ENCODE measurements at places on chromosomes 2 and 18.

DNA sequence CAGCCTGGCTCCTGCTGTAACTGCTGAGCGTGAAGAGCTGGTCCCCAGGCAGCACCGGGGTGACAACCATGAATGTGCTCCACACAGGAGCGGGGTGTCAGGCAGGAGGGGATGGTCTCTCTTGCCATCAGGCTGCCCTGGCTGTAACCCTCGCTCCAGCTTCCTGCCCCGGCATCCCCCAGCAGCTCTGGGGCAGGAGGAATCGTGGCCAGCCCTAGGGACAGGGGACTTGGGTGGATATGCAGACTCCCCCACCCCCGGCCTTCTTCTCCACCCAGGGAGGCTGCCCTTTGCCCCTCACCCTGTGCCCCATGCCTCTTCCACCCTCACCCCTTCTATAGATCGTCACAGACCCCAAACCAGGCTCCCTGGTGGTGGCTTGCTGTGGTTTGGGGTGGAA, 69.4 kb upstream of the SMAD7 start:
- H3K27ac ChIP-seq: no peak overlapping the region
- no peak overlapping the region for H3K4me3 ChIP-seq
- DNase-seq: no peak
- no peaks in the 10 kb centered on the region for H3K36me3 ChIP-seq
- peaks cover 13% of the 10 kb centered on the region for H3K4me1 ChIP-seq

DNA sequence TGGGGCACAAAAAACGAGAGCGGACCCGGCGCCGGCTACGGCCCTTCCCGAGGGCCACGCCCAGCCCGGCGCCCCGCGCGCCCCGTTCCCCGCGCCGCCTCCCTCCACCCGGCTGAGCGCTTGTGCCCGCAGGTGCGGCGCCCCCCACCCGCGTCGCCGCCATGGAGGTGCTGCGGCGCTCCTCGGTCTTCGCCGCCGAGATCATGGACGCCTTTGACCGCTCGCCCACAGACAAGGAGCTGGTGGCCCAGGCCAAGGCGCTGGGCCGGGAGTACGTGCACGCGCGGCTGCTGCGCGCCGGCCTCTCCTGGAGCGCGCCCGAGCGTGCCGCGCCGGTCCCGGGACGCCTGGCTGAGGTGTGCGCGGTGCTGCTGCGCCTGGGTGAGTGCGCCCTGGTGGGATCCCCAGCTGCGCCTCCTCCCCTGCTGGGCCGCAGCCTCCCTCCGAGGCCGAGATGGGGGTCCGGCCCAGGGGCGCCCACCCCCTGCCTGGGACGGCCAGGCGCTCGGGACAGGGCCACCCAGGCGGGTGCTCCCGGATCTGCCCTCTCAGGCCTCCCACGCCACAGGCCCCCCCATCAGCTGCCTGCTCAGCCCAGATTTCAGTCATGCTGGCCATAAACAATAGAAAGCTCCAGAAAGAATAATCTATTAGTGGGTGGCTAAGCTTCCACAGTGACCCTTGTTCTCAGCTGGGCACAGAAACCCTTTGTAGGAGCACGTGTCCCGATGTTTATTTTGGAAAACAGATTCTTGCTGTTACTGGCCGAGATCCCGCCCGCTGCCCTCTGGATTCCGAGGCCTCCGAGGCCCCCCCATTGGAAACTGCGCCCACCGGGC, 997 bp downstream of the BOK start:
- H3K27ac ChIP-seq: no peak overlapping the region
- H3K27me3 ChIP-seq: no peaks in the 10 kb centered on the region
- H3K4me1 ChIP-seq: peaks cover 4% of the 10 kb centered on the region
- peaks cover 1% of the 10 kb centered on the region for H3K36me3 ChIP-seq
- peak overlapping the region; percentile 71 for H3K4me3 ChIP-seq

DNA sequence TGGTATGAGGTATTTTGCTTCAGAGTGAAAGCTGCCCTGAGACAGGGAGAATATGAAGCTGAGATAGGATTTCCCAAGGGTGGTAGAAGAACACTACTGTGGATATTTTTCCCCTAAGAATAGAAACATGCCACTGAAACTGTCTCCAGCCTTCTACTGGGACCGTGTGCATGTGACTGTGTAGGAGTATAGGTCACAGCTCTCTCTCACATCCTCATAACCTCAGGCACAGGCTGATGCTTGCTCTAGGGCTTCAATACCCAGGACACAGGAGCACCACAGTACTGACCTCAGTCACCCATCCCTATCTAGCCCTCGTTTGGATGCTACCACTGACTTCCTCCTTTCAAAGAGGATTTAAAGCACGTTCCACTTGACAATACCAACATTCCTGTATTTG, 67.2 kb downstream of the REV1 start:
- no peak overlapping the region for H3K4me3 ChIP-seq
- H3K27me3 ChIP-seq: no peaks in the 10 kb centered on the region
- no peak for DNase-seq
- no peaks in the 10 kb centered on the region for H3K4me1 ChIP-seq

GRCh38 chr18:79553696-79554095, 125.9 kb upstream of the CTDP1 start:
- H3K27ac ChIP-seq: no peak overlapping the region
- H3K27me3 ChIP-seq: no peaks in the 10 kb centered on the region

DNA sequence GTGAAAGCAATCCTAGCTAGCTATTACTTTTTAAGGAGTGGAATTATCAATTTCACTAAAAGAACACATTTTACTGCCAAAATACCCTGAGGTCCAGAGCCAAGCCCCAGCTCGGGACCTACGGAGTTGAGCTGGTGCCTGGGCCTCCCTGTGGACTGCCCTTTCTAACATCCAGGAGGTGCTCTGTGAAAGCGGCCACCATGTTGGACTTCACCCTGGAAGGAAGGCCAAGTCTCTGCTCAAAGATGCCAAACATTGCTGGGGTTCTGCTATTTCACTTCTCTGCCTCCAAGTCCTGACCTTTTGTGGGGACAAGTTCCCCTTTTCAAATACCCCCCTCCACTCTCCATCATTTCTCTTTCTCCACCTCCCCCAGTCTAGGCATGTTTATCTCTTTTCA, 498.7 kb upstream of the RAB6C start:
- peaks cover 3% of the 10 kb centered on the region for H3K4me1 ChIP-seq
- no peaks in the 10 kb centered on the region for H3K36me3 ChIP-seq
- H3K27ac ChIP-seq: no peak overlapping the region

- no peak for DNase-seq
- no peak overlapping the region for H3K27ac ChIP-seq
- H3K4me1 ChIP-seq: peaks cover 2% of the 10 kb centered on the region
These were observed 10.2 kb downstream of the LRRFIP1 start for GRCh38 chr2:237637429-237638135.

- peaks cover under 1% of the 10 kb centered on the region for H3K4me1 ChIP-seq
- H3K36me3 ChIP-seq: no peaks in the 10 kb centered on the region
- DNase-seq: no peak
- H3K4me3 ChIP-seq: no peak overlapping the region
- no peak overlapping the region for H3K27ac ChIP-seq
These were observed 148.8 kb downstream of the GBX2 start for GRCh38 chr2:236019434-236019833.

DNA sequence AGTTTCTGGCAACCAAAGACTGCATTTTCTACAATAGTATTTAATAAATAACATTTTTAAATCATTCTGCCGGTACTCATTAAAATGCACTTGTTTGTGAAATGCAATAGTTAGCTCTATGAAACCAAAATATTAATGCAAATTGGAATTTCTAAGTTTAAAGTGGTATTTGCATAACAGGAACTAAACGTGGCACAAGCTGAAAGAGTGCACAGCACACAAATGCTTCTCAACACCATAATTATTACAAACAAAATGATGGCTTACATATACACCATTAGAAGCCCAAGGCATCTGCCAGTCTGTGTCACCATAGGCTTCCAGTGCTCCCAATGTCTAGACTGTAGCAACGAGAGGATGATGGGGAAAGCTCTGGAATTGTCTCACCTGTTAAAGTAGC, 280.5 kb downstream of the TCF4 start:
- H3K4me1 ChIP-seq: no peaks in the 10 kb centered on the region
- DNase-seq: no peak
- H3K27ac ChIP-seq: no peak overlapping the region
- no peaks in the 10 kb centered on the region for H3K27me3 ChIP-seq

GRCh38 chr2:39995005-39995737, 216.1 kb upstream of the THUMPD2 start:
- H3K4me1 ChIP-seq: no peaks in the 10 kb centered on the region
- DNase-seq: no peak
- no peak overlapping the region for H3K4me3 ChIP-seq
- H3K27ac ChIP-seq: no peak overlapping the region
- H3K27me3 ChIP-seq: no peaks in the 10 kb centered on the region

DNA sequence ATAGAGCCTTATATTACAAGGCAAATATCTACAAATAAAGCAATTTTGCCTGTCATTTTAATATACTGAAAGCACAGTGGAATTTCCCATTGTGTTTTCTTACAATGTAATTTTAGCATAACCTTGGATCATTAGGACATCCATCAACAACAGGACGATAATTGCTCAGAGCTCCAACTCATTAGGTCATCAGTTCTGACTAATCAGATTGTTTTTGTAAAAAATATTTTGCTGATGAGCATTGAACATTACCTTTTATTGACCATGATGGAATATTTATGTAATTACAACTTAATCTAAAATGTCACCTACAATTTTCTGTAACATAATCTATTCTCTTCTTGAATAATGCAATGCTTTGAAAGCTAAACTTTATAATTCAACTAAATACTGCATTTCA, 215.3 kb upstream of the DSEL start:
- no peak overlapping the region for H3K27ac ChIP-seq
- DNase-seq: no peak
- H3K4me3 ChIP-seq: no peak overlapping the region
- no peaks in the 10 kb centered on the region for H3K27me3 ChIP-seq

GRCh38 chr18:47795434-47795814, 135.0 kb downstream of the SMAD2 start:
- no peaks in the 10 kb centered on the region for H3K36me3 ChIP-seq
- peaks cover 5% of the 10 kb centered on the region for H3K4me1 ChIP-seq
- H3K4me3 ChIP-seq: no peak overlapping the region
- DNase-seq: no peak
- no peak overlapping the region for H3K27ac ChIP-seq
- no peaks in the 10 kb centered on the region for H3K27me3 ChIP-seq

DNA sequence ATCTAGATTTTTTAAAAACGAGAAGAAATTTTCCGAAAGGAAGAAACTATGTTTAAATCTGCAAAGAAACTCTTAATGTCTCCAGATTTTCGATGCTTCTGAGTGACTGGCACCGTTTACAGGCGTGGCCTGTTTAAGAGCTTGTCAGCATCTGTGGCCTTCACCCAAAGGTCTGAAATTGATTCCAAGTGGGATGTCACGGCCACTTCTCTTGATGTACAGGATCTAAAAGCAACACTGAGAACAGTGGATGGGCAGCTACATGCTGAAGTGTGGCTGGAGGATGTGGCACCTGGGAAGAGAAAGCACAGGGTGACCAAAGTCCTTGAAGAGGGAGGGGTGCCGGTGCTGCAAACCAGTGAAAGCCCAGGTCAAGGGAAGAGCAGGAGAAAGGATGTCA, 28.0 kb downstream of the EMILIN2 start:
- H3K4me3 ChIP-seq: no peak overlapping the region
- H3K27ac ChIP-seq: no peak overlapping the region
- no peak for DNase-seq

GRCh38 chr18:58983260-58984155, 118.8 kb downstream of the ZNF532 start:
- no peak overlapping the region for H3K27ac ChIP-seq
- no peaks in the 10 kb centered on the region for H3K27me3 ChIP-seq
- peaks cover 12% of the 10 kb centered on the region for H3K36me3 ChIP-seq
- no peaks in the 10 kb centered on the region for H3K4me1 ChIP-seq

- DNase-seq: no peak
- H3K27me3 ChIP-seq: no peaks in the 10 kb centered on the region
These were observed 12.1 kb upstream of the C18orf32 start for GRCh38 chr18:49499046-49499637.

GRCh38 chr2:138829326-138829919, 49.2 kb upstream of the NXPH2 start:
- H3K27ac ChIP-seq: no peak overlapping the region
- no peaks in the 10 kb centered on the region for H3K4me1 ChIP-seq
- no peaks in the 10 kb centered on the region for H3K27me3 ChIP-seq

DNA sequence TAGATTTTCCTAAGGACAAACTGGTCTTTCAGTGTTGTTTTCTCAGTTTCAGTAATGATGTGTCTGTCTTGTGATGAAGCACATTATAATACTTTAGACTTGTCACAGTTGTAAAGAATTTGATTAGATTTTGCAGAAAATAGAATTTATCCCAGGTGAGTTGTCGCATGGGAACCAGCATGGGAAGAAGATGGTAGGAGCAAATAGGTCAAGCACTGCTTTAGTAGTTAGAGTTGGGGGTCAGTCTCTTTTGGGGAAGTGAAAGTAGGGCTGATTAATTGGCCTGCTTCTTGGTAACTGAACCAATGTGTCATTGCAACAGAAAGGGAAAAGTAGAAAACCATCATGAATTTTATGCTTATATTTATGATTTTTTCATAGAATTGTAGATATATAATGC, 153.2 kb upstream of the MYO3B start:
- H3K4me3 ChIP-seq: no peak overlapping the region
- no peak overlapping the region for H3K27ac ChIP-seq
- peaks cover 13% of the 10 kb centered on the region for H3K4me1 ChIP-seq
- DNase-seq: no peak
- no peaks in the 10 kb centered on the region for H3K36me3 ChIP-seq

- no peaks in the 10 kb centered on the region for H3K4me1 ChIP-seq
- H3K27me3 ChIP-seq: no peaks in the 10 kb centered on the region
- no peak overlapping the region for H3K4me3 ChIP-seq
- DNase-seq: peak; percentile 69
- H3K27ac ChIP-seq: no peak overlapping the region
These were observed 140.1 kb upstream of the AQP4 start for GRCh38 chr18:27005589-27005988.

GRCh38 chr2:100196786-100197494, 54.5 kb upstream of the AFF3 start:
- no peaks in the 10 kb centered on the region for H3K27me3 ChIP-seq
- H3K4me1 ChIP-seq: peaks cover 8% of the 10 kb centered on the region
- H3K36me3 ChIP-seq: no peaks in the 10 kb centered on the region
- H3K4me3 ChIP-seq: no peak overlapping the region
- DNase-seq: no peak

GRCh38 chr2:150378686-150379085, 108.8 kb downstream of the RND3 start:
- no peaks in the 10 kb centered on the region for H3K27me3 ChIP-seq
- no peak for DNase-seq
- H3K36me3 ChIP-seq: no peaks in the 10 kb centered on the region
- H3K4me1 ChIP-seq: no peaks in the 10 kb centered on the region
- no peak overlapping the region for H3K4me3 ChIP-seq
- H3K27ac ChIP-seq: no peak overlapping the region

DNA sequence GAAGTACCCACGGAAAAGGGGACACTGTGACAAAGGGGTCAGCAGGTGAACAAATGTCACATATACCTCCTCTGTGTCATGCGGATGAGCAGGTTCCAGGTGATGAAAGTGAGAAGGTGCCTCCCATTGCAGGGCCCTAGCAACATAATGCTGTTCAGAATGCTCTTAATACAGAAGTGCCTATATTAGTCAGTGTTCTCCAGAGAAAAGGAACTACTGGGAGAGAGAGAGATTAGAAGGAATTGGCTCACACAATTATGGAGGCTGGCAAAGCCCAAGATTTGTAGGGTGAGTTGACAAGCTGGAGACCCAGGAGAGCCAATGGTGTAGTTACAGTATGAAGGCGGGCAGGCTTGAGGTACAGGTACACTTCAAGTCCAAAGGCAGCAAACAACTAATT, 98.1 kb upstream of the CDC42EP3 start:
- no peak overlapping the region for H3K27ac ChIP-seq
- no peak overlapping the region for H3K4me3 ChIP-seq
- no peaks in the 10 kb centered on the region for H3K27me3 ChIP-seq
- no peaks in the 10 kb centered on the region for H3K36me3 ChIP-seq
- H3K4me1 ChIP-seq: no peaks in the 10 kb centered on the region
- no peak for DNase-seq

- H3K27me3 ChIP-seq: no peaks in the 10 kb centered on the region
- no peak for DNase-seq
- H3K4me3 ChIP-seq: no peak overlapping the region
These were observed 189.7 kb upstream of the CDH2 start for GRCh38 chr18:28366676-28367075.
